ENCODE measurements at places on chromosomes 6 and 20. TPM values are rescaled to one million over a fixed set of nuclear protein-coding genes. Genes with fewer than 3 reads are reported as not detected.

DNA sequence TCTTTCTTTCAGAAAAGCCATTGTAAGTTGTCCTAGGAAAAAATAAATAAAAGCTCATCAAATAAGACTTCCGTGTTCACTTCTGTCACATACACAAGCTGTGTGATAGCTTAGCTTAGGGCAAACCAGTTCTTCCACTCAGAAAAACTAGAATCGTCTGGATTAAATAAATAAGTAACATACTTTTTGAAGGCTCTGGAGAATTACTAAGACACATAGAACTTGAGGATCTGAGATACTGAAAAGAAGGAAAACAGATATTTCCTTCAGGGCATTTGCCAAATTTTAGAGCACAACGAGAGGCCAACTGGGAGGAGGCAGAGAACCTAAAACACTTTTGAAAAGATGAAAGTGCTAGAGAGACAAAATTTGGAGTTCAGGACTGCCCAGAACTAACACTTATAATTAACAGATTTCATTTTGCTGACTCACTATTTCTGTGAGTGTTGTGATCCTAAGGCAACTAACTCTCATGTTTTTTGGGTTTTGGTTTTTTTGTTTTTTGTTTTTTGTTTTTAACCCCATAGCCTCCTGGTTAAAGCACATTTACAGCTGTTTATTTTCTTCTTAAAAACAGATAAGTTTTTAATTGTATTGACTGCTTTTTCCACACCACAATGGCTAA lies 38.7 kb upstream of the THEMIS start:
- no peak for DNase-seq

The DCDC2 gene
- under 0.01 TPM for total RNA-seq

GRCh38 chr20:41029150-41029901 lies 704 bp downstream of the TOP1 start:
- peak; percentile 68 for DNase-seq

- no peak for DNase-seq
Measured at GRCh38 chr6:3541006-3541585, 84.2 kb upstream of the SLC22A23 start.

DNA sequence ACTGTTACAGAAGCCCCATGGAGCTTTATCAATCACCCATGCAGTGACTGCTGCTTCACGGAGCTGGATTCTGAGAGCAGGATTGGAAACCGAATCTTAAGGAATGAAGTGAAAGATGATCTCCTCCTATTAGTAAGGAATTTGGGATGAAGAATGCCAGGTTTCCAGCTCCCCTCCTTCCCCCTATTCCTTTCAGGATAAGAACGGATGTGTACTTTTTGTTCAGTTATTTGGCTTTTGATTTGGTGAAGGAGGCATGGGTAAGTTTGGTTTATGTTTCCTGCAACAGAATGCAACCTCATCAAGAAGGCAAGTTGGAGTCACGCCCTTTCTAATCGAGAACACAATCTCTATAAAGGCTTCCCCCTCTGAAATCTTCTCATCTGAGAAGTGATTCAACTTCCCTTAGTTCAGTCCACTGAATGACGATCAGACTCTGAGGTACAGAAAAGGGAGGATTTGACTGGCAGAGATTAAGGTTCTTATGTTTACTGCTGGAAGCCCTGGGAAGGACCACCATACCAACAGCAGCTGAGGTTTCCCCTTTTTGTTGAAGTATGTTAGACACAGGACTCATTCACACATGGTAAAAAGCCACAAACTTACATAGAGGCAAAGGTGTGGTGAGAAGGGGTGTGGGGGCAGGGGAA lies 5.5 kb downstream of the ELMO2 start:
- DNase-seq, result no peak

The DEFB124 gene
- not detected for total RNA-seq

The POPDC3 gene
- 3.5 TPM for total RNA-seq

GRCh38 chr6:124073021-124073420 lies 269.4 kb downstream of the NKAIN2 start:
- no peak for DNase-seq

The GPX5 gene
- not detected for total RNA-seq

GRCh38 chr6:168208854-168209253 lies 110.7 kb downstream of the DACT2 start:
- DNase-seq, result peak; percentile 26

The GSTA1 gene
- total RNA-seq, result not detected

The LY6G6D gene
- 21.2 TPM for total RNA-seq

DNA sequence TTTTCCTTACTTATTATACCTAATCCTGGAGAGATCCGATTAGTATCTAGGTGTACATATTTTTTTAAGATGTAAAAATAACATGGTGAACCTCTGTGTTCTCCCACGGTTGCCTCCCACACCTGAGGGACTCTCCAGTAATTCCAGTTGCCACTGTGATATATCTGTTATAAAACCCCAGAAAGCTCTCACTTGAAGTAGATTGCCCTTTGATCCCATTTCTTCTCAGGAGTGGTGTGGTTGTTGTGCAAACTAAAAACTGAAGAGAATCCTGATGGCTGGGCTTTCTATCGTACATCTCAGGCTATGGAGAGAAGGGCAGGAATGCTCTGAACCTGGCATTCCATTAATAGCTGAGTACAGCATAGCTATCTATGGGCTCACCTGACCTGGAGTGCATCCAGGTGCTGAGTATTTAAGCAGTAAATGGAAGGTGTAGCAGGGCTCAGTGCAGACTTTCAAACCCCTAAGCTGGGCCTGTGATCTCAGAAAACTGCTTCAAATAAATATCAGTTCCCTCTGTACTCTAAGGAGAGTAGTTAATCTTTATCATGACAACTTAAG lies 41.0 kb downstream of the VGLL2 start:
- DNase-seq, result no peak

The CEP57L1 gene
- 17.8 TPM for total RNA-seq
